ENCODE measurements at places on chromosomes 13 and 19.

DNA sequence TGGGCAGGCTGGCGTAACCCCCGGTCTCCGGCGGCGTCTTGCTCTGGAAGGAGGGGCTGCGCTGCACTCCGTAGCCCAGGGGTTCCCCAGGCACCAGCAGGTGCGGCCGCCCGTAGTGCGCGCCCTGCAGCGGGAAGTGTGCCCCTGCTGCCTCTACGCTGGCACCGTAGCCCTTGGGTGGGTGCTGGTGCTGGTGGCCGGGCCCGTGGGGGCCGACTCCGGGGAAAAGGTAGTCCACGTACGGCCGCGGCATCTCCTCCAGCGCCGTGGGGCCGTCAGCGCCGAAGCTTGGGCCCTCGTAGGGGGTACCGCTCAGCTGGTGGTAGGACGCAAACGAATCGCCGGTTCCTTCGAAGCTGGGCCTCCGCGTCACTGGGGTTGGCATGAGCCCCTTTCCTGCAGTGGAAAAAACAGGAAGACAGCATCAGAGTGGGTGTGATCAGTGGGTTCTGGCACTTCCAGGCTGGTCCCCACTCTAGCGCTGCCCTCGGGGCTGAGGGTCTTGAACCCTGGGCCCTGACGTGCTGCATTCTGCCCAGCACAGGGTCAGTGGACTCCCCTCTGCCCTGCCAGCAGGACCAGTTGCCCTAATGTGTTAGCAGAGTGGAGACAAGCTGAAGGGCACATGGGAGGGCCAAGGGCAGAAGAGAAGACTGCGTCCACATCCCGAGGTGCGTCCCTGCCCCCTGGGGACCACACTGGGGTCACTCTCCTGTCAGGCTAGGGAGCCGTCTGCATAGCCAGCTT, 72.3 kb downstream of the LATS2 start:
- no peak for DNase-seq

- DNase-seq, result no peak
Observed at GRCh38 chr13:20142927-20143480, 17.8 kb downstream of the GJA3 start.

- no peak for DNase-seq
Observed at GRCh38 chr19:47615230-47615629, 6.3 kb downstream of the BICRA start.

DNA sequence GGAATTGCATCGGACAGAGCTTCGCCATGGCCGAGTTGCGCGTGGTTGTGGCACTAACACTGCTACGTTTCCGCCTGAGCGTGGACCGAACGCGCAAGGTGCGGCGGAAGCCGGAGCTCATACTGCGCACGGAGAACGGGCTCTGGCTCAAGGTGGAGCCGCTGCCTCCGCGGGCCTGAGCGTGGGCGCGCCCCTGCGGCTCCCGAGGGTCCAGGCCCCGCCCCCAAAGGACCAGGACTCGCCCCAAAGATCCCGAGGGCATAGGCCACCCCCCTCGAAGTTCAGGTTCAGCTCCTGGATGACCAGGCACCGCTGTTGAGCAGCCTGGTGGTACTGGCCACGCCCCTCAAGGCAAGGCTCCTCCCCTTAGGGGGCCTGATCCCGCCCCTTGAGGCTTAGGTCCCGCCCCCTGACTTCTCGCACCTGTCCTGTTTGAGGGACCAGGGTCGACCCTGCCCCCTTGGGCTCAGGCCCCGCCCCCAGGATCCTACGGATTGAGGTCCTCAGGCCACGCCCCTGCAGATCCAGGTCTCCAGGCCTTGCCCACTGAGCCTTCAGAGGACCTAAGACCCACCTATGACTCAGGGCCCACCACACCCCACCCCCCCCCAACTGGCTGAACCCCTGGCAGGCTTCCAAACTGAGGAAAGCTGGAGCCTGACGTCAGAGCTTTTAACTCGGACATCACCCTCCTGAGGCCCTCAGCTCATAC, 43.1 kb downstream of the CYP4F22 start:
- DNase-seq, result no peak

- DNase-seq, result peak; percentile 68
Observed at GRCh38 chr19:14402332-14403144, 16.6 kb downstream of the DDX39A start.

GRCh38 chr13:76894401-76895110, 8.4 kb upstream of the KCTD12 start:
- DNase-seq, result peak; percentile 25

DNA sequence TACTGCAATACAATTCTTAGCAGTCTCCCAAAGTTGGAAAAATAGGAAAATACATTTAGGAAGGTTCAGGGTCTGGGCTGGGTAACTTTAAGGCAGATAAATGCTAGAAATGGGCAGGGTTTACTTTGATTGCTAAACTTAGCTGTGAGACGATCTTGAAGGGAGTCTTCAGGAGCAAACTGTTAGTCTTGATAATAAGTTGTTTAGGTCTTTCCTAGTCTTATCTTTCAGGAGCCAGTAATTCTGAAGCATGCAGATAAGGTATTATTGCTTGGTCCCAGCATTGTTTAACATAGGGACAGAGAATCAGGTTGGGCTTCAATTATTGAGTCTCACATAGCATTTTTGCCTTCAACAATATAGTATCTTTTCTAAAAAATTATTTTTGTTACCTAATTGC, 262.4 kb upstream of the MIR17HG start:
- no peak for DNase-seq

DNA sequence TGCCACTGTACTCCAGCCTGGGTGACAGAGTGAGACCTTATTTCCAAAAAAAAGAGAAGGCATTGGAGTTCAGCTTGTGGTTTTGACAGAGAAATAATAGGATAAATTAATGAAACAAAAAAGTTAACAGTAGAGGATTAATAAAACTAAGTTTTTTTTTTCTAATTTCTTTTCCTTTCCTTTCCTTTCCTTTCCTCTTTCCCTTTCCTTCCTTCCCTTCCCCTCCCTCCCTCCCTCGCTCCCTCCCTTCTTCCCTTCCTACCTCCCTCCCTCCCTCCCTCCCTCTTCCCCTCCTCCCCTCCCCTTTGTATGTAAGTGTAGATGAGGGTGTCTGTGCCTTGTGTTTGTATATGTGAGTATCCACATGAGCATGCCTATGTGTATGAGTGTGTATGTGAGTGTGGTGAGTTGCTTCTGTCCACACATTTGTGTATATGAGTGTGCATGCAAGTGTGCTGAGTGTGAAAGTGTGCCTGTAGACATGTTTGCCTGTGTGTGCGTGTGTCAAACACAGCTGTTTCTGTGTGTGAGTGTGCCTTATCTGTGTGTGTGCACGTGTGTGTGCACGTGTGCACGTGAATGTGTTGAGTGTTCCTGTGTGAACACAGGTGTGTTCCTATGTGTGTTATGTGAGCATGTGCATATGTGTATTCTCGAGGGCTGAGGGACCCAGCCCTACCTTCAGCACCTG, 12.5 kb upstream of the MZF1 start:
- no peak for DNase-seq

DNA sequence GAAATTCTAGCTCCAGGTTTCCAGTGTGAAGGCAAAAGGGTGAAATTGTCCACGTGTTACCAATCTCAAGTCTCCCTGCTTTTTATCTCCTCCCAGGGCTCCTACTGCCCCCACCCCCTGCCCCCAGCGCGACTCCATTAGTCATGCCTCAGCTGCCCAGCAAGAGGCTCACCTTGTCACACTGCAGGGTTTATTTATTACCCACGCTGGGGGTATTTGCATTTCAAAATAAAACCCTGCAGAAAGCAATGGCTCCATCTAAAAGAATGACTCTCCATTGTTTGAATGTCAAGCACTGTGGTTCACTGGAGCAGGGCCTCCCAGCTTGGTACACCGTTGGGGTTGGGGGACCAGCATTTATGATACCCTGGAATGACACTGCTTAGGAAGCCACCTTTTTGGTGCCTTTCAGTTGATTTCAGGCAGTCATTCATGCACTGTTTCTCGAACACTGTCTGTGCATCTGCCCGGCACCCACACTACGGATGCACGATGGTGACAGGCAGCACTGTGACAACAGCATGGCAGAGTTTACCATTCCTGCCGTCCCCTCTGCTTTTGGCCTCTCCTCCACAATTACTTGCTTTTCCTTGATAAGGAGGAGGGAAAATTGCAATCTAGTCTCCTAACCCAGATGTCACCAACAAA, 9.9 kb upstream of the POP4 start:
- no peak for DNase-seq

- no peak for DNase-seq
Observed at GRCh38 chr13:110396476-110396875, 89.4 kb downstream of the COL4A2 start.

DNA sequence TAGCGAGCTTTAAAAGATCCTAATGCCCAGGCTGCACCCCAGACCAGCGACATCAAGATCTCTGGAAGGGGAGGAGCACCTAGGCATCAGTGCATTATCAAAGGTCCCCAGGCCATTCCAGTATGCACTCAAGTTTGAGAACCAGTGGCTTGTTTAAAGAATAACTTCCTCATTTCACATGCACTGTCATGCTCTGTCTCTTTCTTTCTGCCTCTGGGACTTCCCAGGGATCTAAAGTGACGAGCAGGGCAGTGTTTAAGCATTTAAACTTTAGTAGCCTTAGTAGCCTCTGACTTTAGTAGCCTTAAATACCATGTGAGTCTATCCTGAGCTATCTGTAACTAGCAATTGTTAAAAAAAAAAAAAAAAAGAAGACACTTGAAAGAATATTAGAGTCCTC, 8.9 kb upstream of the FARP1 start:
- DNase-seq, result peak; percentile 10

GRCh38 chr19:30207357-30207756, 164.8 kb upstream of the ZNF536 start:
- DNase-seq, result no peak

DNA sequence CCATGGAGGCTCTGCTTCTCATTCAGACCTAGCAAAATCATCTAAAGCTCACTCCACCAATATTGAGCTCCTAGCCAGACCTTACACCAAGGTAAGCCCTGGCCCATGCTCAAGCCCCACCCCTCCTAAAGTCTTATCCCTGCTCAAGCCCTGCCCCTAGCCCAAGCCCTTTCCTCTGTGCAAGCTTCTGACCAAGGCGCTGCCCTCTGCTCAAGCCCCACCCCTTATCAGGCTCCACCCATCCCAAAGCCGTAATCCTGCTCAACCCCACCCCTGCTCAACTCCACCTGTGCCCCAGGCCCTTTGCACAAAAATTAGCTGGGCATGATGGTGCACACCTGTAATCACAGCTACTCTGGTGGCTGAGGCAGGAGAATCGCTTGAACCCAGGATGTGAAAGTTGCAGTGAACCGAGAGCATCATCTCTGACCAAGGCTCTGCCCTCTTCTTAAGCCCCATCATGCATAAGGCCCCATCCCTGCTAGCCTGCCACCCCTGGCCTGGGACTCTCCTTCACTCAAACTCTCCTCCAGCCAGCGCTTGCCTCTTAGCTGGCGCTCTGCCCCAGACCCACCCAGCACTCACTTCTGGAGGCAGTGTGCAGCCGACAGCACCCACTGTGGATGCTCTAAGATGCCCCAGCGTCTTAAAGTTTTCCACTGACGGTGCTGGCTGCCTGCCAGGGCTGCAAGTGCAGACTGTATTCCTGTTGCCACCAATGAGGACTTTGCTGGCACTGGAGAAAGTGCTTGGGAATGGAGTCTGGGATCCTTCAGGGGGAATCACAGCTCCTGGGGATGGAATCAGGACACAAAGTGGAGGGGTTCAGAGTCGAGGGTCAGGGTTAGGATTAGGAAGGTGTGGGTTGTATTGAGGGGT, 16.5 kb downstream of the KLK4 start:
- DNase-seq, result no peak

DNA sequence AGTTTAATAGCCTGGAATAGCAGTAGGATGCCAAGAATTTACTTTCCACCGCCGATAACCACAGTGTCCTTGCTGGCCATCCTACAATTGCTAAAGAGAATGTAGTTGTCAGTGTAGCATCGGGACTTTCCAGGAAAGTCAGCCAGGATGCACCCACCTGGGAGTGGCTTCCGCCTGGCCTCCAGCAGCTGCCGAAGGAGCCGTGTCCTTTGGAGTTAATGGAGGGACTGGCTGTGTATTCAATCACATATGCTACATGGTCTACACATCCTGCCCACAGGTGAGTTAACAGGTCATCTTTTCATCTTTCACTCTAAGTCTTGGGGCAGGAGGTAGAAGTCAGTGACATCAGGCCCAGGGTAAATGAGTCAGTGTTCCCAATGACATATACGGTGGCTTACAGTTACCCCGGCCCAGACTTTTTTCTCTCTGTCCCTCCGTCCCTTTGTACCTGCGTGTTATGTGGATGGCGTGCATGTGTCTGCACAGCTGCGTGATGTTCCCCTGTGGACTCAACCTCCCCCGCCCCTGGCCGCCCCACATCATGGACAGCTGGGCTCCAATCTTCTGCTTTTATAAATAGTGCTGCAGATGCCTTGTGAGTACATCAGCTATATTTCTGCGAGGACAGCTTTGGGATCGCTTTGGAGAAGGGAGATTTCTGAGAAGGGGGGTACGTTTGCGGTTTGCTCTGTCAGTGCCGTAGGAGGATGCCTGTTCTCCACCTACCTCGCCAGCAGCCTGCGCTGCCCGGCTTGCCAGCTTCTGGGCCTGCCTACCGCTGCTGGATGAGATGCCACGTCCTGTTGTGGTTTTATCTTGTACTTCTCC, 63.1 kb downstream of the ATP11A start:
- no peak for DNase-seq

DNA sequence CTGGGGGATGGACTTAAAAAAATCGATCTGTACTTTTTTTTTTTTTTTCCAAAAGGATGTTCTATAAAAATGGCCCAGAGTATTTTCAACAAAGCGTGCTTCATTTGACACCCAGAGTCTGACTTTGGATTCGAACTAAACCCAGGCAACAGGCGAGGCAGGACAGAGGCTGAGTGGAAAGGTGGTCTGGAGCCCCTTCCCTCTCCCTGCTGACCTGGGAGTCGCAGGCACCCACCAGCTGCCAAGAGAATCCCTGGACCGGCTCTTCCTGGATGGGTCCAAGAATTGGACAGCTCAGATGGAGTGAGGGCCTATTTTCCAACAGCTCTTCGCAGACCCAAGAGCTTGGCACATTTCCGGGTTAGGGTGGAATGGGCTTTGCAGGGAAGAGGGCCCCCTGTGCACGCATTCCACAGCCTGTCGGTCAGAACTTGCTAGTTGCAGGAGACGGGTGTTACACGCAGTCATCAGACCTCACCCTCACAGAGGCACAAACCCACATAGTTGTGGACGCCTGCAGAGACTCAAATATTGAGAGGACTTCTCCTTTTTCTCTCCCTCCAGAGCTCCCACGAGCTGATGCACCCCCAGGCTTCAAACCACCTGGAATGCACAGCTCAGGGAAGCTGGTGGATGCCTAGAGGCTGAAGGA, 15.2 kb downstream of the KCTD15 start:
- peak; percentile 91 for DNase-seq

- peak; percentile 59 for DNase-seq
Observed at GRCh38 chr19:14363183-14364097, 17.8 kb upstream of the ADGRE5 start.

DNA sequence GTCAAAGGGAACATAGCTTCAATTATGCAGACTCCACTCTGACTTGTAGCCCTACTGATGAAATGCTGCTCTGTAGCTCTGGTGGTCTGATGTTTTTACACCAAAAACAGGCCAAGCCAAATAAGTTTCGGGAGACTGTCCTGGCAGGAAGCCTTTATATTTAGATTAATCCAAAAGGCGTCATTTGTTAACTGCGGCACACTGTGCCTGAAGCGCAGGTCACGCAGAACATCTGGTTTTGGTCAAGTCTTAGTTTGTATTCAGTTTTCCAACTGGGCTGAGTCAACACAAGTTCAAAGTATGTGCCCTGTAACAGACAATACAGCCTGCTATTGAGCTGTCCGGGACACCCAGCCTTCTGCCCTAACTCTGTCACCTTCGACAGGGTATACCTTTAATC, 154.6 kb upstream of the IPO5 start:
- DNase-seq, result no peak

GRCh38 chr13:77979721-77980385, 61.2 kb upstream of the EDNRB start:
- no peak for DNase-seq

GRCh38 chr19:19468424-19469050, 46.8 kb downstream of the TSSK6 start:
- DNase-seq, result peak; percentile 29

Measured in MV-4-11 (cell line).